K562 (cell line): ENCODE measurements at places on chromosomes 2 and 18. TPM values are rescaled to one million over a fixed set of nuclear protein-coding genes. Genes with fewer than 3 reads are reported as not detected.

- H3K36me3 ChIP-seq = no peaks in the 10 kb centered on the region
- no peak overlapping the region for H3K27ac ChIP-seq
- DNase-seq = no peak
- H3K4me3 ChIP-seq = no peak overlapping the region
- H3K4me1 ChIP-seq = no peaks in the 10 kb centered on the region
Measured at GRCh38 chr18:25174324-25174723, 177.6 kb downstream of the ZNF521 start.

DNA sequence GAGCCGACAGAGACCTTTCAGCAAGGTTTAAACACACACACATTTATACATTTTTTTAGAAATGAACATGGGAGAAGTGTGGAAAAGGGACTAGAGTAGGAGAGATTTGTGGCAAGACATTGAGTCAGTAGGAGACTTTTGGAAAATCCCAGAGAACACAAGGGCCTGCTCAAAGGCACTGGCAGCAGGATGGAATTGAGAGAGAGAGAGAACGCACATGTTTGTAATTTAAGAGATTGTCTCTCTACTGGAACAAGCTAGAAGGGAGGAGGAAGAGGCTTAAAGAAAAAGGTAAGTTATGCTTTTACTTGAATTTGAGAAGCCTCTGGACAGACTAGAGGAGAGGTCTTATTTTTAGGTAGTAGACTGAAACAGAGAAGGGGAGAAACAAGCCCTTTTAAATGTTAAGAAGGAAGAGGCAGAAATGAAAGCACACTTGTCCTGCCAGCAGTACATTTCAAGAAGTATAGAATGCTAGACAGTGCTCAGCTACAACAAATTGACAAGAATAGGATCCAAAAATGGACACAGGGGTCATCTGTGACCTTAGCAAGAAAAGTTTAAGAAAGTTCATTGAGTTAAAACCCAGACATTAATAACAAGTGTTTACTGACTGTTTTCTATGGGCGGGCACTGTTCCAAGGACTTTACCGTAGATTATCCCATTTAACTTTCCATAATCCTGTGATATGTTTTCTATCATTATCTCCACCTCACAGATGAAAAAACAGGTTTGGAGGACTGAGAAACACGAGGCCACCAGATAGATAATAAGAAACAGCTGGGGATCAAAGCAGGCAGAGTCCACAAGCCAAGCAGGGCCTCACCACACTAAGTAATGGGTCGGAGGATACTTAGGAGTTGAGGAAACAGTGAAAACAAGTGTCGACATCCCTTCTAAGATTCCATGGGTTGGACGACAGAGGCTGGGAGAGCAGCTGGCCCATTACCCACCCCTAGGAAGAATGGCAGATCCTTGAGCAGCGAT, 306.5 kb upstream of the NRP2 start:
- H3K4me3 ChIP-seq = no peak overlapping the region
- no peak overlapping the region for H3K27ac ChIP-seq
- H3K27me3 ChIP-seq = no peaks in the 10 kb centered on the region
- no peaks in the 10 kb centered on the region for H3K4me1 ChIP-seq
- DNase-seq = no peak

The TMEM163 gene
- total RNA-seq = 0.11 and 0.16 TPM in 2 replicates

The AOX1 gene
- total RNA-seq = 0.55 and 0.69 TPM in 2 replicates

The HNMT gene
- 2.8 and 3.1 TPM in 2 replicates for total RNA-seq
